Osteoblast (primary cell): ENCODE measurements at places on chromosomes 11 and 22.

- H3K27ac ChIP-seq: no peak overlapping the region
- H3K27me3 ChIP-seq: peaks cover 4% of the 10 kb centered on the region
- H3K4me1 ChIP-seq: peaks cover 38% of the 10 kb centered on the region
Measured at GRCh38 chr22:22684580-22685561, 40.5 kb downstream of the GGTLC2 start.

DNA sequence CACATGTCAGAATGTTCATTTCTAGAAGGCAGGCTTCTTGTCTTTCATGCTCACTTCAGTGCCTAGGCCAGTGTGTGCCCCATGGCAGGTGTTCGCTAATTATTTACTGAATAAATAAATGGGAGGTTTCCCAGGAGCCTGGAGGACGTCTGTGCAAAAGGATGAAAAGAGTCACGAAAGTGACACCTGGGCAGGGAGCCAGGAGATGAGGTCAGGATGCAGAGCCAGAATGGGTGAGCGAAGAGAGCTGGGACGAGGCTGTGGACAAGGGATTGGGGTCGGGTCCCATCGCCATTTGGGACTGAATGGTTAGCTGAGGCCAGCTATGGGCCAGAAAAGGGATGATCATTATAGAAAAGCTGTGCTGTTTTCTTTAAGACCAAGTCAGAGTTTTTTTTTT lies 560.4 kb downstream of the TBC1D22A start:
- no peak overlapping the region for H3K4me3 ChIP-seq
- no peaks in the 10 kb centered on the region for H3K4me1 ChIP-seq
- no peak for DNase-seq
- H3K27ac ChIP-seq: no peak overlapping the region

DNA sequence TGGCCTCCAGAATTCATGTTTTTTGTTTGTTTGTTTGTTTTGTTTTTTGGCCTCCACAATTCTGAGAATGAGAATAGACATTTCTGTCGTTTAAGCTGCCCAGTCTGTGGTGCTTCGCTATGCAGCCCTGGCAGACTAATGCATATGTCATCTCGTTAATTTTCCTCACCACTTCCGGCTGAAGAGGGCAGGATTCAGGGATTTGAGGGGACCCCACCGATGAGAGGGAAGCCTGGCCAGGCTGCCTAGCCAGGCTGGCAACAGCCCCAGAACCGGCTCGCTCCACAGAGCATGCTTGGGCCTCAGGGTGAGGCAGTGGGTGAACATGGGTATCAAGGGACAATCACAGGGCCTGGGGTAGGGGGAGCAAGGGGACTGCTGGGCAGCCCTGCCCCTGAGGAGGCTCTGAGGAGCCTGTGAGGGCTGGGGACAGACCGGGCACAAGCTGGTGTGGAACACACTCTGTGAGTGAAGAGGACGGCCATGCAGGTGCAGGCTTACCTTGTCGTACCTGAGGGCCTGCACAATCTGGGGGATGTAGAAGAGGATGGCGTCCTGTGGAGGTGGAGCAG lies 47.8 kb upstream of the SERPIND1 start:
- DNase-seq: peak; percentile 58
- peaks cover 5% of the 10 kb centered on the region for H3K4me1 ChIP-seq
- no peak overlapping the region for H3K4me3 ChIP-seq
- H3K27me3 ChIP-seq: no peaks in the 10 kb centered on the region
- peaks cover 30% of the 10 kb centered on the region for H3K36me3 ChIP-seq

GRCh38 chr11:1270476-1270875 lies 39.0 kb downstream of the TOLLIP start:
- H3K27ac ChIP-seq: no peak overlapping the region
- H3K4me1 ChIP-seq: no peaks in the 10 kb centered on the region
- peaks cover 6% of the 10 kb centered on the region for H3K36me3 ChIP-seq
- DNase-seq: no peak
- H3K27me3 ChIP-seq: no peaks in the 10 kb centered on the region
- H3K4me3 ChIP-seq: no peak overlapping the region

- H3K36me3 ChIP-seq: no peaks in the 10 kb centered on the region
- peaks cover 17% of the 10 kb centered on the region for H3K4me1 ChIP-seq
- peak within 1 kb of the TSS; percentile 79 for H3K4me3 ChIP-seq
- peak within 1 kb of the TSS; percentile 45 for H3K27ac ChIP-seq
- DNase-seq: peak; percentile 97
Measured at GRCh38 chr11:68312117-68312779, at the start of gene LRP5. Gene LRP5, plus strand, starts transcription at chr11:68312591. Its CDS starts 124 bp downstream, at chr11:68312715.

DNA sequence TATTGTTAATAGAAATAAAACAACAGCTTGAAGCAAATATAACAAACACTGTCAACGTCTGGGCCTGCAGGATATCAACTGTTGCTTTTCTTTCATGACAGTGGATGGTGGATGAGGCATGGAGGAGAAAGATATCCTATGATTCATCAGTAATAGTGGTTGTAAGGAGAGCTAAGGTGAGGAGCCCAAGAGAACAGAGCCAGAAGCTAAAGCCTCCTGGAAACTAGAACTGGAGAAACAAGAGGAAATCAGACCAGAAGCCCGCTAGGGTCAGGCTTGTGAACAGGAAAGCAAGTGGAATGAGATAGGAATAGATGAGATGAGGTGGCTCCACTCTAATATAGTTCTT lies 37.7 kb upstream of the MMP12 start:
- DNase-seq: no peak
- no peak overlapping the region for H3K4me3 ChIP-seq
- peaks cover 3% of the 10 kb centered on the region for H3K27me3 ChIP-seq
- H3K4me1 ChIP-seq: no peaks in the 10 kb centered on the region

DNA sequence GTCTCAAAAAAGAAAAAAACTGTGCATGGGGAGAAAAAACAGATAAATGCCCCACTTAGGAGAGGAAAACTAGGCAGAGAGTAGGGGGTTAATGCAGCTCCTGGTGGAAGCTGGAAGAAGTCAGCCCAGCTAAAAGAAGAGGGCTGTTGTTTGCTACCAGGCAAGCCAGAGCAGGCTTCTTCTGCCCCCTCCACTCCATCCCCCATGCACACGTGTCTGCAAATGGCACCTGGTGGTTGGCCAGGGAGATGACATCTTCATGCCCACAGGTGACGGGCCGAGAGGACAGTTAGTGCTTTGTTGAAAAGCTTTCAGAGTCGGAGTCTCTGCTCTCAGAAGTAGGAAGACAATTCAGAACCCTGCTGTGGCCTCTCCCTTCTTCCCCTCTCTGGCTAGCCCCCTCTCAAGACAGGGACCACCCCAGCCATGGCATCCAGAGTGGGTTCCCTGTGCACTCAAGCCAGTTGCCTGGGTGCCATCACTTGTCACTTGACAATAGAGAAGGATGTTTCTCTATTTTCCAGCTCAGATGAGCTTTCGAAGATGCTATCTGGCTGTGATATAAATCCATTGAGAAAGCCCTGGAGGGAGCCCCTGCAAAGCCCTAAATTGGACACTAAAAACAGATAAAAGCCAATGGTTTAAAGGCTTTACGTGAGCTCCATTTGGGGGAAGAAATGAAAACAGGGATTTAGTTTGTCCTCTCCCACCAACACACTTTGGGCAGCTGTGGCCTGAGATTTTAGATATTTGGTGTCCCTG lies 142.0 kb downstream of the TRIM29 start:
- DNase-seq: no peak
- H3K36me3 ChIP-seq: no peaks in the 10 kb centered on the region
- no peak overlapping the region for H3K4me3 ChIP-seq
- H3K27ac ChIP-seq: no peak overlapping the region

DNA sequence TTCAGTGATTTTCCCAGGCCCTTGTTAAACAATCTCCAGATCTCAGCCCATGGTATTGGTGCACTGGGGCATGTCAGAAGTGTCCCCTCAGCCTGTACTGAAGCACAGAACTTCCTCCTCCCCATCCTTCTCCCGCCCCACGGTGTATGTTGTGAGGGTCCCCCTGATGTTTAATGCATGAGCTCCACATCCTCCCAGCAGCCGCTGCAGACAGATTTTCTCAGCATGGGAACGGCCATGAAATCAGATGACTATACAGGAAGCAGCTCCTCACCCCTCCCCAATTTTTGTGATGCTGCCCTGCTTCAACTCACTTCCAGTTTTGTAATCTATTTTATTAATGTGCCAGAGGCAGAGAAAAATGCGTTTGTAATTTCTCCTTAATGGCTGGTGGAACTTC lies 406.0 kb downstream of the MIAT start:
- peaks cover 28% of the 10 kb centered on the region for H3K27me3 ChIP-seq
- no peaks in the 10 kb centered on the region for H3K36me3 ChIP-seq
- no peak for DNase-seq
- H3K27ac ChIP-seq: no peak overlapping the region

- DNase-seq: no peak
- peaks cover 37% of the 10 kb centered on the region for H3K36me3 ChIP-seq
- peak overlapping the region; percentile 90 for H3K4me3 ChIP-seq
- H3K27me3 ChIP-seq: no peaks in the 10 kb centered on the region
- H3K4me1 ChIP-seq: peaks cover 20% of the 10 kb centered on the region
Measured at GRCh38 chr11:34105957-34106504, 602 bp downstream of the NAT10 start.

GRCh38 chr11:124644426-124645280 lies 22.0 kb downstream of the TBRG1 start:
- H3K4me3 ChIP-seq: peak overlapping the region; percentile 56
- H3K36me3 ChIP-seq: no peaks in the 10 kb centered on the region
- H3K4me1 ChIP-seq: peaks cover 24% of the 10 kb centered on the region

DNA sequence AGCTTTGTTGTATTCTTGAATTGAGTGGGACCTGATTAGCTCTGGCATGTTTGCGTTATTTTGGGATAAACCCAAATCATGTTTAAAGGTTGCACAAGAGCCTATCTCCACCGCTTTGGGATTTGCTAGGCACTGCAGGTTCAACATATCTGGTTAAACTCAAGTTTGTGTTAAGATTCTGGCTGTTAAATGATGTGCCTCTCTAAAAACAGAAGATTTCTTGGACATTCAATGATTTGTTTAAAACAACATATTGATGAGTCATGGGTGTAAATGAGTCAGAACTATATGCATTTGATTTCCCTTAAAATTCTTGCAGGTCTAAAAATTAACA lies 67.4 kb downstream of the AMOTL1 start:
- peaks cover 48% of the 10 kb centered on the region for H3K36me3 ChIP-seq
- H3K4me1 ChIP-seq: peaks cover 23% of the 10 kb centered on the region
- H3K27ac ChIP-seq: peak overlapping the region; percentile 34
- no peak overlapping the region for H3K4me3 ChIP-seq
- no peaks in the 10 kb centered on the region for H3K27me3 ChIP-seq
- DNase-seq: peak; percentile 84

- H3K36me3 ChIP-seq: peaks cover 3% of the 10 kb centered on the region
- H3K27me3 ChIP-seq: no peaks in the 10 kb centered on the region
- DNase-seq: no peak
- no peak overlapping the region for H3K4me3 ChIP-seq
Measured at GRCh38 chr11:44241851-44242250, 68.1 kb downstream of the ALX4 start.

GRCh38 chr11:85941380-85941973 lies 86.3 kb downstream of the CCDC83 start:
- H3K36me3 ChIP-seq: no peaks in the 10 kb centered on the region
- H3K27me3 ChIP-seq: no peaks in the 10 kb centered on the region
- peak overlapping the region; percentile 23 for H3K4me3 ChIP-seq
- H3K27ac ChIP-seq: no peak overlapping the region

- H3K27ac ChIP-seq: no peak overlapping the region
- no peaks in the 10 kb centered on the region for H3K36me3 ChIP-seq
- H3K4me3 ChIP-seq: no peak overlapping the region
- DNase-seq: no peak
Measured at GRCh38 chr11:131041331-131042040, 125.2 kb upstream of the SNX19 start.

DNA sequence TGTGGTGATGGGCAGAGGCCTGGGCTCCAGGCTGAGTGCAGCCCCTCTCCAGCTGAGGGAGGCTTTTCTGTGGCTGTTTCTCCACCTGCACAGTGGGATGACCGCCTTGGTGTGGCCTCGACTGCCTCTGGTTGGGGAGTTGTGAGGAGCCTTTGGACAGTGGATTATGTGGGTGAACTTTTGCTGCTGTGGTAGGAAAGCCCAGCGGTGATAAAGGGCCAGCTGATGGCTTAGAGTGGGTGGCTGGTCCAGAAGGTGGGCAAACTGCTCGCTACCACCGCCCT lies 1.4 kb upstream of the ESRRA start:
- no peak for DNase-seq
- peaks cover 20% of the 10 kb centered on the region for H3K27me3 ChIP-seq
- peak overlapping the region; percentile 72 for H3K27ac ChIP-seq
- H3K36me3 ChIP-seq: no peaks in the 10 kb centered on the region
- peak overlapping the region; percentile 82 for H3K4me3 ChIP-seq

- no peaks in the 10 kb centered on the region for H3K36me3 ChIP-seq
- H3K27ac ChIP-seq: no peak overlapping the region
- DNase-seq: peak; percentile 72
- no peaks in the 10 kb centered on the region for H3K27me3 ChIP-seq
- peaks cover 17% of the 10 kb centered on the region for H3K4me1 ChIP-seq
Measured at GRCh38 chr22:42692239-42693054, 28.2 kb downstream of the A4GALT start.

DNA sequence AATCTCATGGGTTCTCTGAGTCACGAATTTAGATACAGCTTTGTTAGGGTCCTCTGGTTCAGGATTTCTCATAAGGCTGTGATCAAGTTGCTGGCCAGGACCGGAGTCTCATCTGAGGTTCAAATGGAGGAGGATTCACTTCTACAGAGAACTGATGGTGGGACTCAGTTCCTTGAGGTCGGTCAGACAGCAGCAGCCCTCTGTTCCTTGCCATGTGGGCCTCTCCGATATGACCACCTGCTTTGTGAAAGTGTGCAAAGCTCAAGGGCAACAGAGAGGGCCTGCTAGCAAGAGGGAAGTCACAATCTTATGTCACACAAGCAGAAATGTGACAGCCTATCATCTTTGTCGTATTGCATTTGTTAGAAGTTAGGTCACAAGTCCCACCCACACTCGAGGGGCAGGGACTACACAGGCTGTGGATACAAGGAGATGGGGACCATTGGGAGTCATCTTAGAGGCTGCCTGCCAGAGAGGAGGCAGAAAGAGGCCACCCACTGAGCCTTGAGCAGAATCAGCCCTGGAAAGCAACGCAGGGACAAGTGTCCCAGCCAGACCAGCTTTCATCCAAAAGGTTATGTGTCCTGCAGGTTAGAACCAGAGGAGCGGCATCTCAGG lies 34.5 kb downstream of the RPUSD4 start:
- H3K27me3 ChIP-seq: peaks cover 3% of the 10 kb centered on the region
- no peak overlapping the region for H3K4me3 ChIP-seq
- no peaks in the 10 kb centered on the region for H3K36me3 ChIP-seq
- peaks cover 4% of the 10 kb centered on the region for H3K4me1 ChIP-seq
- no peak overlapping the region for H3K27ac ChIP-seq

- H3K27ac ChIP-seq: no peak overlapping the region
- no peak overlapping the region for H3K4me3 ChIP-seq
- H3K36me3 ChIP-seq: no peaks in the 10 kb centered on the region
- peaks cover 5% of the 10 kb centered on the region for H3K4me1 ChIP-seq
Measured at GRCh38 chr22:39439170-39439569, 17.6 kb upstream of the MGAT3 start.

DNA sequence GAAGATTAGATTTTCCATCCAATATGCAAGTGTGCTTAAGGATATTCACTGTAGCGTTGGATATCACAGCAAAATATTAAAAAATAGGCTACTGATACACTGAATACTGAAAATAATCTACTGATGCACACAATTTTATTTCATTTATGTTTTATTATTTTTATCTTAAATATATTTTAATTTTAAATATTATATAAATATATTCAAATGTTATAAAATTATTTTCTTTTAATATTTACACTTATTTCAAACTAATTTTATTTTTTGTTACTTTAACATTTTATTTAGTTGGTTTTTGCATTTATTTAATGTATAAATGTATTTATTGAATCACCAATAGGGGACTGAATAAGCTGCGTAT lies 12.3 kb downstream of the MMP3 start:
- no peak overlapping the region for H3K27ac ChIP-seq
- no peak overlapping the region for H3K4me3 ChIP-seq
- DNase-seq: no peak
